ENCODE measurements at places on chromosomes 16 and 17. TPM values are rescaled to one million over a fixed set of nuclear protein-coding genes. Genes with fewer than 3 reads are reported as not detected.

TBC1D3 gene
- total RNA-seq = not detected

PIRT gene
- total RNA-seq = not detected

PRR35 gene
- total RNA-seq = not detected

WNT9B gene
- total RNA-seq = not detected

CALB2 gene
- not detected for total RNA-seq

BRICD5 gene
- 17.4 TPM for total RNA-seq

DNA sequence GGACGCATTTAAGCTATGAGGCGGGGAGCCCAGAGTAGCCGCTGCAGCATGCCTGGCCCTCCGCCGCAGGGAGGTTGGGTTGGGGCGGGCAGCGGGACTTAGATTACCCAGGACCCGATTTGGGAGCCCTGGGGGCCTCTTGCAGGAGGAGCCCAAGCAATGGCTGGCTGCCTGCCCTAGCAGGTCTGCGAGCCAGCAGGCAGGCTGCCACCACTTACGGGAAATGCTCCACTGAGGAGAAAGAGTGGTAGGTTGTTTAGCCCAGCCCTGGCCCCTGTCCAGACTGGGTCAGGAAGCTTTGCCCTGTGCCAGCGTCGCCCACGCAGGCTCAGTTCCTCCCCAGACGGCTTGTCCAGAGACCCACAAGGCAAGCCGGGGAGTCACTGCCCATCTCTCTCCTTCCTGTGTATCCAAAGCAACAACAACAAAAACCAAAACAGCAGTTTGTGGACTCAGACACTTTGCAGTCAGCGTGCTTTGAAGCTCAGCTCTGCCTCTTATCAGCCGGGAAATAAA lies 10.3 kb upstream of the TVP23A start:
- no peaks in the 10 kb centered on the region for H3K4me1 ChIP-seq
- no peak overlapping the region for H3K4me3 ChIP-seq
- no peaks in the 10 kb centered on the region for H3K36me3 ChIP-seq
- no peak overlapping the region for H3K27ac ChIP-seq
- H3K27me3 ChIP-seq = peaks cover 11% of the 10 kb centered on the region

GRCh38 chr17:10718547-10718946 lies 11.3 kb downstream of the TMEM220 start:
- H3K27me3 ChIP-seq = no peaks in the 10 kb centered on the region
- no peak for DNase-seq
- no peaks in the 10 kb centered on the region for H3K4me1 ChIP-seq
- no peak overlapping the region for H3K27ac ChIP-seq
- H3K36me3 ChIP-seq = peaks cover 3% of the 10 kb centered on the region

- peaks cover 41% of the 10 kb centered on the region for H3K27me3 ChIP-seq
- no peaks in the 10 kb centered on the region for H3K36me3 ChIP-seq
- H3K27ac ChIP-seq = no peak within 1 kb of the TSS
These were observed at the start of gene CDH11 for GRCh38 chr16:65121870-65122723. CDH11 (minus strand) TSS chr16:65122063; CDS start chr16:65004869, 117,194 bp downstream.

DNA sequence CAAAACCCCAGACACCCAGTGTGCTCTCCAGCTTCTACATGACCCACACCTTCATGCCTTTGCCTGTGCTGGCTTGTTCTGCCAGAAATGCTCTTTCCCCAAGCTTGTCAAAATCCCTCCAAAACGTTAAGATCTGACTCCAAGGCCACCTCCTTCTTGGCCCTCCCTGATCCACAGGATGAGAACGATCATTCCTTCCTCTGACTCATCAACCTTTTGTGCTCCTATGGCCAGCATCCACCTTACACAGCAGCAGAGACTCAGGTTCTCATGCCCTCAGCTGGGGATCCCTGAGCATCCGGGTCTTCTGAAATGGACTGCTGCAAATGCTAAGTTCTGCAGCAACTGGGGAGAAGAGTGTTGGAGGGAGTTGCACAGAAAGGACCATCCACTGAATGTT lies 2.9 kb downstream of the ZBTB4 start:
- no peak for DNase-seq
- peaks cover 62% of the 10 kb centered on the region for H3K4me1 ChIP-seq
- H3K4me3 ChIP-seq = no peak overlapping the region
- H3K36me3 ChIP-seq = peaks cover 8% of the 10 kb centered on the region
- peak overlapping the region; percentile 10 for H3K27ac ChIP-seq
- no peaks in the 10 kb centered on the region for H3K27me3 ChIP-seq

DNA sequence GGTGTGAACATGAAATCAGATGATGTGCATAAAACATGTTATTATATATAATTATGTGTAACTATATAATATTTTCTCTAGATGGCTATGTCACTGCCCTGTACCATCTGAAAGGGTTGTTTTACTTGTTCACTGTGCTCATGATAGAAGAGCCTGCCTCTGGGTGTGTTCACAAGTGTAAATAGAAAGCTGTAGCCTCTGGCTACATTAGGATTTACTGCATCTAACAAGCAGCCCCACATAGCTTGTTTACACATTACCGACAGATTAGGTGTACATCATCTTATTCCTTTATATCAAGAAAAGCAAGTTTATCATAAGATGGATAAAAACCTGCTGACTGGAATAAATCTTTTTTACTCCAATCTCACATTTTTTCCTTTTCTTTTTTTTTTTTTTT lies 46.1 kb downstream of the CHD9 start:
- H3K27me3 ChIP-seq = no peaks in the 10 kb centered on the region
- H3K4me1 ChIP-seq = peaks cover 25% of the 10 kb centered on the region

GRCh38 chr17:76917829-76918228 lies 49.6 kb downstream of the MGAT5B start:
- H3K4me1 ChIP-seq = no peaks in the 10 kb centered on the region
- peaks cover 1% of the 10 kb centered on the region for H3K27me3 ChIP-seq

GRCh38 chr17:78130437-78131101 lies at the start of gene TMC8:
TMC8 (plus strand) TSS chr17:78130771; CDS start chr17:78131589, 818 bp downstream.
- DNase-seq = peak; percentile 92
- peaks cover 56% of the 10 kb centered on the region for H3K36me3 ChIP-seq
- no peaks in the 10 kb centered on the region for H3K27me3 ChIP-seq

DNA sequence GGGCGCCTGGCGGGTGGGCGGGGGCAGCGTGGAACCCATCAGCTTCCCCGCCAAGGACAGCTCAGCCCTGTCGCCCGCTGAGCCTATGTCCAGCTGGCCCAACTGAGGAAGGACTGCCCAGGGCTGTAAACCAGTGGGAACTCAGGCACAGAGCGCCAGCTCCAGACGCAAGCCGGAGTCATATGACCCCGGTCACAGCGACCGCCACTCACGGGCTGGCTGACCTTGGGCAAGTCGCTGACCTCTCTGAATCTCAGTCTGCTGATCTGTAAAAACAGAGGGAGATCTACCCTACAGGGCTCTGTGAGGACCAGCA lies 170.0 kb downstream of the C16orf78 start:
- no peak overlapping the region for H3K27ac ChIP-seq
- no peak overlapping the region for H3K4me3 ChIP-seq
- no peak for DNase-seq
- H3K27me3 ChIP-seq = no peaks in the 10 kb centered on the region

DNA sequence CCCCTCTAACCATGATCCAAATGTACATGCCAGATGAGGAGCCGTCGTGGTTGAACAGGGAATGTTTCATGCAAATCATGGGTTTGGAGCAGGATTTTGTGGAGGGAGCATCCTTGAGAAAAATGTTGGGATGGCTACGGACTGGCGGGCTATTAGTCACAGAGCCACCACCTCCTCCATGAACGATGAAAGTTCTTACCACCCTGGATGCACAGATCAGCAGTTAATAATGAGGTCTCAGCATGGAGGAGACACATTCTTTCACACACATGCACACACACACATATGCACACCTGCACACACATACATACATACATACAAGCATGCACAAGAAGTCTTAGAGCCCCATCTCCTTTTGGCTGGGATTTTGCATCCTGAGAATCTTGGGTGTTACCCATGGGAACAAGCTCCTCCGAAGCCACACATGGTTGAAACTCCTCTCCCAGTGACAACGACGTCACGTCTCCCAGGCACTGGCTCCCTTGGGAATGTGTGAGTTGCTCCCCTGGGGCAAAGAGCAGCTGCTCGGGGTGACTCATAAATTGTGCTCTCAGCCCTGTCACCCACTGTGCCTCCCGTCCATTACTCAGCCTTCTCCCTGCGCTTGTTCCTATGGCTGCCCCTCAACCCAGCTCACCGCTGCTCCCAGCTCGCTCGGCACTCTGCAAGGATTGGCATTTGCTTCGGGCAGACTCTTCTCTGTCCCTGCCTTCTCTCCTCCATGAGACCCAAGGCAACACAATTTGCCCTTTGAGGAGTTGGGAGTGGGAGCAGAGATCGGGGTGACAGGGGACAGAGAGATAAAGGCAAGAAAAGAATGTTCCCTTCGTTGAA lies 344.6 kb downstream of the SOX9 start:
- H3K4me1 ChIP-seq = no peaks in the 10 kb centered on the region
- no peaks in the 10 kb centered on the region for H3K27me3 ChIP-seq
- no peaks in the 10 kb centered on the region for H3K36me3 ChIP-seq

DNA sequence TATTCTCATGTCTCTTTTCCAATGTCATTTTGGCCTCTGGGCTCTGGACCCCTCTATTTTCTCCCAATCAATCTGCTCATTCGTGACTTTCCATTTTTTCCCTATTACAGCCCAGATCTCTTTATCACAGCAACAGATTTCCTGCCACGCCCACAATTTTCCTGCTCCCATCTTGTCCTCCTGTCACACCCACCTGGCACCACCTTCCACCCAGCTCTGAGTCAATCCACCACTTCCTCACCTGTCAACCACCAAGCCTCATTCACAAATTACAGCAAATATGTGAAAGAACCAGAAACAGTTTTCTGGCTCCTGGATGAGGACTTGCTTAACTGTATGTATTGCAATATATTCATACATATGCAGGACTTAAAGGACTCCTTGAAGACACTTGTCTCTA lies 311.3 kb downstream of the GRIN2A start:
- H3K4me1 ChIP-seq = no peaks in the 10 kb centered on the region
- no peaks in the 10 kb centered on the region for H3K36me3 ChIP-seq
- H3K27me3 ChIP-seq = no peaks in the 10 kb centered on the region
- no peak overlapping the region for H3K27ac ChIP-seq
- no peak for DNase-seq

GRCh38 chr17:35765086-35765710 lies 4.5 kb downstream of the C17orf50 start:
- H3K4me1 ChIP-seq = peaks cover 11% of the 10 kb centered on the region
- DNase-seq = no peak
- H3K36me3 ChIP-seq = no peaks in the 10 kb centered on the region
- peak overlapping the region; percentile 74 for H3K27ac ChIP-seq
- H3K27me3 ChIP-seq = no peaks in the 10 kb centered on the region

DNA sequence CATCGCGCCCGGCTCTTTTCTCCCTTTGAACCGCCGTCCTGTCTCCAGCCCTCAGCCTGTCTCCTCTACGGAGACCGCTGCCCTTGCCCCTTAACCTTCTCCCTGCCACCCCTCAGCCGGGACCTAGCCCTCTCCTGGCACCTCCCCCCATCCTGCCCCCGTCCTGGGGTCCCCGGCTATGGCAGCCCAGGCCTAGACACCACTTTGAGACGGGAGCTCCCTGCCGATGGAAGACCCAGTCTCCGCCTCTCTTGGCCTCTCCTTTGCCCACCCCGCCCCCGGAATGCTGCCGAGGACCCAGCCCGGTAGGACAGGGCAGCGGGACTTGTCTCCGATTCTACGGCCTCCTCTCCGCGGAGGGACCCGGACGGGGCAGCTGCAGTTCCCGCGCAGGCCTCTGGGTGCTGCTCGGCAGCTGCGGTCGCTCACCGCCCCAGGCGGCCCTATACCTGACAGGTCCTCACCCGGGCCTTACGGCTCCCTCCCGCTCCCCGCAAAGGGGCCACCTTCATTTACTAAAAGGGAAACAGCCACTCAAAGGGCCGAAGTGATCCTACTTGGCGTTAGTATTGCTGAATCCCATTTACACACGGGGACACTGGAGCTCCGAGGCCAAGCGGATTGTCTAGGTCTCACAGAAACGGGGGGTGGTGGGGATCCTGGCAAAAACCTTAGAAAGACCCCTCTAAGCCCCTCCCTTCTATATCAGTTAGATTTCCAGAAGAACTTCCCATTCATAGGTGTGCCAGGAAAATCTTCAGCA lies 32.6 kb upstream of the TAC4 start:
- DNase-seq = peak; percentile 71
- peaks cover 6% of the 10 kb centered on the region for H3K4me1 ChIP-seq
- H3K27ac ChIP-seq = no peak overlapping the region
- H3K4me3 ChIP-seq = no peak overlapping the region
- peaks cover 40% of the 10 kb centered on the region for H3K27me3 ChIP-seq

DNA sequence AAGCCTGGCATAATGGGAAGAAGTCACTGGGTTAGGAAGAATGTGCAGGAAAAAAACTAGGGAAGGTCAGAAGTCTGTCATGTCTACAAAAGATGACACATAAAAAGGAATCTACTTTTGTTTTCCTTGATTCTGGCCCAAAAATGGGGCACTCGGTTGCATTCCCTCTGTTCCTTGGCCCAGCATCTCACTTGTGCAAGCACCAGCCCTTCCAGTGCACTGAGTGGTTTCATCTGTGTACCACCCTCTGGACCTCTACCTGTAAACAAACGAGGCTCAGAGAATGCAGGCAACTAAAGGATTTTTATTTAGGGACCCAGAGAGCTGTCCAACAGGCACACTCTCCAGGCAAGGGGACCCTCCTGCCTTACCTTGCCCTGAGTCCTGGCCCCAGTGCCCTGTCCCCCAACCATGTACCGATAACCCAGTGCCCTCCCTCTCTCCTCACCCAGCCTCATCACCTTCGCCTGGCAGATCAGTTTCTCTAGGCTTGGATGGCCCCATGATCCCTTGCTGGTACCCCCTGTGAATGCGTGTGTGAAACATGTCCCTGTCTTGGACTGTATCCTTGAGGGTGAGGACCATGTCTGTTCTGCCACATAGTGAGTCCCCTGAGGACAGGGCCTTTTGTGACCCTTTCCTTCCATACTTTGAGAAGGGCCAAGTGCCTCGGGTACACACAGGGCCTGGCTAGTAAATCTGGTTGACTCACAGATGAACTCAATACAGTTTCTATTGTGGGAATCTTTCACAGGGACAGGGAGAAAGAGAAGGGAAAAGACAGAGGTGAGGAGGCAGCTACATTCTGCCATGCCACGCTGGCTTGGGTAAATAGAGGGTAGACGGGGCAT lies 13.3 kb downstream of the NXPH3 start:
- H3K36me3 ChIP-seq = peaks cover 4% of the 10 kb centered on the region
- no peak for DNase-seq
- H3K27me3 ChIP-seq = no peaks in the 10 kb centered on the region

- DNase-seq = no peak
- peaks cover 32% of the 10 kb centered on the region for H3K27me3 ChIP-seq
- no peak overlapping the region for H3K4me3 ChIP-seq
- H3K4me1 ChIP-seq = peaks cover 4% of the 10 kb centered on the region
- no peak overlapping the region for H3K27ac ChIP-seq
These were observed 795 bp upstream of the HBM start for GRCh38 chr16:164827-165538.

GRCh38 chr16:29650771-29651170 lies 12.3 kb upstream of the SPN start:
- H3K27me3 ChIP-seq = no peaks in the 10 kb centered on the region
- H3K4me3 ChIP-seq = no peak overlapping the region
- peaks cover 19% of the 10 kb centered on the region for H3K4me1 ChIP-seq
- no peak for DNase-seq
- H3K36me3 ChIP-seq = no peaks in the 10 kb centered on the region
- no peak overlapping the region for H3K27ac ChIP-seq

Measured in activated CD4-positive, alpha-beta T cell treated with anti-CD3 and anti-CD28 coated beads, Interleukin-2, amount 10 ng/mL, durations not matched to agents 7 days and 5 days (primary cell).